Stimulated activated CD8-positive, alpha-beta memory T cell treated with anti-CD3 and anti-CD28 coated beads, Interleukin-4, amount 100 ng/mL, for 24 hours (primary cell): ENCODE measurements at places on chromosomes 5 and 9.
A peak's percentile ranks its signal among the peaks of the same experiment; 100 is the strongest.

DNA sequence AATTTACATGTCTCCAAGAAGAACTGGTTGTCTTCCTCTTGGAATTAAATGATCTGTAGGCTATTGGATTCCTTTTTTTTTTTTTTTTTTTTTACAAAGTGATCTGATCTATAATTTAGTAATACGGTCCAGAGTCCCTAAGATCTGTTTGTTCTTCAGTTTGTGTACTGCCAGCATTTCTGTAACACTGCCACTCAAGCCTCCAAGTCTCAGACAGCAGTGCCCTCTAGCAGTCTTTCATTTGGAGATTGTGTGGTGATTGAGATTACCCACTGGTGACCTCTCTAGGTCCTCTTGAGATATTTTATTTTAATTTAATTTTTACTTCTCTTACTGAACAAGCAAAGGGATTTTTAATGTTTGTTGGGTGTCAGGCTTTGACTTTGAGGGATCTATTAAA lies 40.8 kb downstream of the NDFIP1 start:
- DNase-seq, result no peak

GRCh38 chr9:130668659-130669058 lies 4.3 kb downstream of the PRDM12 start:
- no peak for DNase-seq

- no peak for DNase-seq
These were observed 71.3 kb downstream of the PSAT1 start for GRCh38 chr9:78368236-78368635.

- DNase-seq, result no peak
These were observed 9.6 kb upstream of the LHX2 start for GRCh38 chr9:124001866-124002525.

DNA sequence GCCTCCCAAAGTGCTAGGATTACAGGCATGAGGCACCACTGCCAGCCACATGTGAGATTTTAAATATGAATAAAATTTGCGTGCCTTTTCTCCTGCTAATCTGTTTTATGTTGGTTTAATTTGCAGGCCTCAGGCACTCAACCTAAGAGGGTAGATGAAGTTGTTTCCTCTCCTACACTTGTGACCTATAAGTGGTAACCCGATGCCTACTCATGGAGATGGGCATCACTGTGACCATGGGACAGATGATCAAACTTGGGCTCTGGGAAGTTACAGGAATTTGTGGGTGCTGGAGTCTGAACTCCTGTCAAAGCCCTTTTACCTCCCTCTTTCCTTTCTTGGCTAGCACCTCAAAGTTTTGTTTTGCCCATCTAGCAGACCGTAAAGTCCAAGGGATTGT lies 1.1 kb downstream of the SLC28A3 start:
- DNase-seq, result no peak

- DNase-seq, result no peak
These were observed 691.2 kb upstream of the CDH6 start for GRCh38 chr5:30502277-30502676.

DNA sequence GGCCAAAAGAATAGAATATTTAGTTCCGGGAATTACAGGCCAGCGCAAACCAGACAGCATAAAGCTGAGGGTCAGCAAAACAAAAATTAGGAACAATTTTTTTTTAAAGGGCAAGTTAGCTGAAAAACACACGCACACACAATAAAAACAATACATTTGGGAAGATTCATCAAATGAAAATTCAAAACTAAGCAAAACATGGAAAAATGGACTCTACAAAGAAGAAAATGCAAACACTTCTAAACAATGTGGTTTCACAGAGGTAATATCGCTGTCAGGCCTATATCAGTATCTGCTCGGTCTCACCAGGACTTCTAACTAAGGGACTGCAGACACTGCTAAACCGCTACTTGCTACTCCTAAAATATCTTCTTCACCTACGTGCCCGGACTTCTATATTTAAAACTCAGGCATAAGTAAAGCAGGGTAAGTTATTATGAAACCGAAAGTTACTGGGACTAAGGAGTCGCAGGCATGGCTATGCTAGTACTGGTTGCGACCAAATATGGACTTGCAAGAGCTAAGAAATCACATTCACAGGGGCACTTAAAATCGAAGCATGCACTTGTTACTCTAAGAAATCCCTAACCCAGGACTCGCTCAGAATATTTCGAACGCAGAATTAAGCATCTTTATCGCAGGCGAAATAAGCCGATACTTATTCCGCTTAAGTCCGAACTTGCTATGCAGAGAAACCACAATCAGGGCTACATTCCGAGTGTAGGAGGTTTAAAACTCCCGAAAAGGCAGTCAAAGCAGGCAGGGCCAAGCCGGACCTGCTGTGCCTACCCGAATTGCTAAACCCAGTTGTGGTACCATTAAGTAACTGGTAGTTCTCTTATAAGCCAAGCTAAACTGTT lies 2.3 kb downstream of the ANXA2R start:
- no peak for DNase-seq

- DNase-seq, result no peak
These were observed 145.7 kb upstream of the DAB2 start for GRCh38 chr5:39570403-39571027.

GRCh38 chr9:20569525-20569924 lies 52.8 kb downstream of the MLLT3 start:
- no peak for DNase-seq

DNA sequence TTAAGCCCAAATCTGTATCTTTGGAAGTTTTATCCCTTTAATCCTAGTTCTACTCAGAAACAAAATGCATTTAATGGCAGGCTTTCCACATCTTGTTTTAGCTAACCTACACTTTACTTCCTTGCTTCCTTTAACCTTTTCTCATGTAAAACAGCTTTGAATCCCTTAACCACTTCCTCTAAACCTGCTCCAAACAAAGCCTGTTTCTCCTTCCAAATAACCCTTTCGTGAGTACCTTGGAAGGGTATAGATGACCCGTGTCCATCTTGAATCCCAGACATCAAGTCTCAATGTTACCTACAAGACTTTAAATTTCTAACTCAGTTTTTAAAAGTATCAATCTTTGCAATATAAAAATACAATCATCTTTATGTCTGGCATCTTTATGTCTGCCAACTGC lies 78.4 kb downstream of the DROSHA start:
- no peak for DNase-seq

DNA sequence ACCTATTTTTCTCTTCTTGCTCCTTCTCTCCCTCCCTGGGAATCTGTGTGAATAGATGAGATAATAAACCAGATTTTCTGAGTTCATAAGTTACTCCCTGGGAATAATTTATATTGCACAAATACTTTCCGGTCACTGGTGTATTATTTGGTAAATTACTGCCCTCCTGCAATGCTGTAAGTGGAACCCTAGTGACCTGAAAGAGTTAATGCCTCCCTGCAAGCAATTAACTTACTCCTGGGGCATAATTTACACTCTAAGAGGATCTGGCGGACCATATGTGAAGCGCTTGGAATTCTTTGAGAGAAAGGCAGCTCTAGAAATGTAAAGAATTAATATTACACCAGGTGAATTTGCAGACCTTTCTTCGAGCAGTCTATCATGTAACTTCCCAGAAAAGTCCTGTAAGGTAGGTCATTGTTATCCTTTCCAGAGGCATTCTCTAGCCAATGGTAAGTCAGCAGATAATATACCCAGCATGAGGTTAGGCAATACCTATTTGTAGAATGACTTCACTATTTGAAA lies 7.0 kb upstream of the GDNF start:
- no peak for DNase-seq

GRCh38 chr9:122265149-122265915 lies 650 bp downstream of the MRRF start:
- DNase-seq, result peak; percentile 1

GRCh38 chr9:6833518-6834192 lies 75.9 kb downstream of the KDM4C start:
- DNase-seq, result no peak
